ENCODE measurements at places on chromosomes 3 and 15.

DNA sequence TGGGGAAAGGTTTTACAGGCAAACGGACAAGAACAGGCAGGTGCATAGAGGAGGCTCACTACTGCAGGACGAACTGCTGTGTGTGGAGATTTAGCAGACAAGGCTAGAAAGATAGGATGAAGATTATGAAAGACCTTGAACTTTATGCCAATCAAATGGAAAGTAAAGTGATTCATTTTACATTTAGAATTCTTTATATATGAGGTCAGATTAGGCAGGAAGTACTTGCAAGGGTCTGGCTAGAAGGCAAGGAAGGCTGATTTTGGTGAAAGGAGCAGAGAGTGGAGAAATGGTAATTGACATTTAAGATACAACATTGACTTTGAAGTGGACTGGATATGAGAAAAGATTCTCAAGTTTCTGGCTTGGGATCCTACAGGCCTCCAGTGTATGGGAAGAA is 33.6 kb downstream of the PLSCR4 start:
- DNase-seq, result peak; percentile 29

DNA sequence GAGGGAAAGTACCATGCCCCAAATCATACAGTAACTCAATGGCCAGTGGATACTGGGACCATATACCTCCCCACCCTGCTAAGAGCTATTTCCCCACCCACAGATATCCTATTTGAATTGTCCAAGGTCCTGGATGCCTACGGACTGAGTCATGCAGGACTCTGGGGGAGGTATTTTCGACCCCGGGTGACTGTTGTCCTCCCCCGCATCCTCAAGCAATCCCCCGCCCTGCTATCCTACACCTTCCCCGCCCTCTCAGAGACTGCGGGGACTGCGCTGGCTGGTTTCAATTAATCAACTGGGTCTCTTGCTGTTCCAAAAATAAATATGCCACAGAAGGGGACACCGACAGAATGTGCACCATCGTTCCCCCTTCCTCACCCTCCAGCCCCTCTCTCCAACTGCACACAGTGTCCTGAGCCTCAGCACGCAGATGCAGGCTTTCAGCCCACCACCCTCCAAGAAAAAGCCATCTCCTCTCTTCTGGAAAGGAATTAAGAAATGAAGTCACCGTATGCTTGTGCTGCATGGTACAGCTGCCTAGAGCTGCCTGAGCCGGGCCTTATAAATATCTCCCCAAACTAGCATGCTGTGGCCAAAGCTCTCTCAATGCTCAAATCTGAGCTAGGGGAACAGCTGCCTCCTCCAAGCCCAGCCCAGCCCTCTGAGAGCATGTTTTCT is 8.1 kb downstream of the CAV3 start:
- peak; percentile 93 for DNase-seq

GRCh38 chr3:40309418-40309924 is at the start of gene EIF1B:
Gene EIF1B (plus strand): TSS chr3:40309707. CDS start chr3:40309942, 235 bp downstream.
- DNase-seq, result peak; percentile 98

DNA sequence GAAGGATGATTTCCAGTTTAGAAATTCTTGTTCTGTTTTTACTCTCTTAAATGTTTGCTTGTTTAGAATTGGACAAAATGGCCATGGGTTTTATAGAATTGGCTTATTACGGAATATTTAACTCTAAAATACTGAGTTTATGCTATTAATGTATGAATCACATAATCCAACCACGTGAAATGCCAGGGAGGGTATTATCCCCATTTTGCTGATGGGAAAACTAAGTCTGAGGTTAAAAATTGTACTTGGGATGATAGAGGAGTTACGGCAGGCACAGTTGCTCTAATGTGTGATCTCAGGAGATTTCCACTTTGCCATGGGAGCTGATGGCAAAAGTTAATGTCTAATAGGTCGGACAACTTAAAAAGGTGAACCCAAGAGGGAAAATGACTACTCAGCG is 194.4 kb downstream of the ITPR1 start:
- DNase-seq, result no peak

DNA sequence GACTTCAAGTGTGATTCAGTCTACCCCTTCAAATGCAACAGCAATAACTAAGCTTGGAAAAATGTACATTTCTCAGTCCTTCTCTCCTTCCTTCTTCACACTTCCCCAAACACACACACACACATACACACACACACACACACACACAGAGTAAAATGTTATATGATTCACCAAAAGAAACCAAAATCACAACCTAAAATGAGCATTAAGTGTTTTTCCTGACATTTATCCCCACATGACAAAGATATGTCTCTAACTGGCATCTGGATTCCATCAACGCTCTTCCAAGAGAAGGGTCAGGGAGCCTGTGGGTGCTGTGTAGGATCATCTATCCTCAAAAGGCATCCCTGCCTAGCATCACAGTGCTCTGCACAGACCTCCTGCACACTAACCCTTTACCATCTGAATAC is 21.0 kb downstream of the PDZRN3 start:
- DNase-seq, result peak; percentile 95

All from fibroblast of skin of right biceps (primary cell).